ENCODE measurements at places on chromosomes 11 and 22. TPM values are rescaled to one million over a fixed set of nuclear protein-coding genes. Genes with fewer than 3 reads are reported as not detected.
A peak's percentile ranks its signal among the peaks of the same experiment; 100 is the strongest.

DNA sequence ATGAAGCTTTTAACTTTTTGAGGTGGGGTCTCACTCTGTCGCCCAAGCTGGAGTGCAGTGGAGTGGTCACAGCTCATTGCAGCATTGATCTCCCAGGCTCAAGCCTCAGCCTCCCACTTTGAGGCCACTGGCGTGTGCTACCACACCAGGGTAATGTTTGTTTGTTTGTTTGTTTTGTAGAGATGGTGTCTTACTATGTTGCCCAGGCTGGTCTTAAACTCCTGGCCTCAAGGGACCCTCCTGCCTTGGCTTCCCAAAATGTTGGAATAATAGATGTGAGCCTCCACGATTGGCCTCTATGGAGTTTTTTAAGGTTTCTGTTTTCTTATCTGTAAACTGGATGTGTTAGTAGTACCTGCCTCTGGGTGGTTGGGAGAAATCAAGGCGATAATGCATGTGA is 41.4 kb downstream of the MED15 start:
- H3K27ac ChIP-seq = peak overlapping the region; percentile 85
- H3K4me3 ChIP-seq = no peak overlapping the region
- no peaks in the 10 kb centered on the region for H3K27me3 ChIP-seq
- H3K4me1 ChIP-seq = peaks cover 40% of the 10 kb centered on the region
- DNase-seq = no peak
- no peaks in the 10 kb centered on the region for H3K36me3 ChIP-seq

DNA sequence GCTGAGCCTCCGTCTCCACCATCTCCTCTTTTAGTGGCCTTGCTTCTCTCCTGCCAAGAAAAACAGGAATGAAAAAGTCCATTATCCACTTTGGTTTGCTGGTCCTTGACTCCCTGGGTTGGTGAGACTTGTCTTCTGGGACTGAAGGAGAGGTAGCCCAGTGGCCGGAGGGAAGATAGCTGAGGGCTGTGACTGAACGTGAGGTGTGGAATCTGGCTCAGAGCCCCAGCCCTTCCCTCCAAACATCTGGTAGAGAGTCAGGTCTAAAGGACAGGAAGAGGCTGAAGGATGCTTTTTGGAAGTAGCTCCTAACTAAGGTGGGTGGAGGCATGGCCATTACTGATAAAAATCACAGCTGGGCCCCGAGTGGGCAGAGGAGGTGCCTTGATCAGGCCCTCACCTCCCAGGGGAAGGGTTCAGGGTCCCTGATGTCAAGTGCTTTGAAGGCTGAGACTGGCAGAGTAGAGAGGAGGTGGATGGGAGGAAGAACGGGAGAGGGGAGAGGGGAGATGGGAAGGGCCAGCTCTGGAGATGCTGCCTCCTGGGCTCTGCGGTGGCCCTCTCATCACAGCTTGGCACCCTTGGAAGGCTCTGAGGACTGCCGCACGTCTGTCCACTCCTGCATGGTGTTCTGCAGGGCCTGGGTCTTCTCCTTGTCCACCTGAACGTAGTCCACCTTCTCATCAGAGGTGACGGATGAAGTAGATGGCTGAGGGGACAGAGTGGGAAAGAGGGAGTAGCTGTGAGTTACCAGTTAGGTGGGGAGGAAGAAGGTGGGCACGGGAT is 30.2 kb downstream of the USP35 start:
- H3K4me1 ChIP-seq = no peaks in the 10 kb centered on the region
- H3K27me3 ChIP-seq = no peaks in the 10 kb centered on the region
- peaks cover 14% of the 10 kb centered on the region for H3K36me3 ChIP-seq

- peak overlapping the region; percentile 100 for H3K27ac ChIP-seq
- H3K4me3 ChIP-seq = peak overlapping the region; percentile 73
- peak; percentile 73 for DNase-seq
- H3K36me3 ChIP-seq = no peaks in the 10 kb centered on the region
Observed at GRCh38 chr11:65428578-65429067, 6.0 kb downstream of the NEAT1 start.

GRCh38 chr22:33844273-33844672 is 76.0 kb downstream of the LARGE1 start:
- no peak for DNase-seq
- H3K4me3 ChIP-seq = no peak overlapping the region
- no peaks in the 10 kb centered on the region for H3K27me3 ChIP-seq
- no peaks in the 10 kb centered on the region for H3K4me1 ChIP-seq

DNA sequence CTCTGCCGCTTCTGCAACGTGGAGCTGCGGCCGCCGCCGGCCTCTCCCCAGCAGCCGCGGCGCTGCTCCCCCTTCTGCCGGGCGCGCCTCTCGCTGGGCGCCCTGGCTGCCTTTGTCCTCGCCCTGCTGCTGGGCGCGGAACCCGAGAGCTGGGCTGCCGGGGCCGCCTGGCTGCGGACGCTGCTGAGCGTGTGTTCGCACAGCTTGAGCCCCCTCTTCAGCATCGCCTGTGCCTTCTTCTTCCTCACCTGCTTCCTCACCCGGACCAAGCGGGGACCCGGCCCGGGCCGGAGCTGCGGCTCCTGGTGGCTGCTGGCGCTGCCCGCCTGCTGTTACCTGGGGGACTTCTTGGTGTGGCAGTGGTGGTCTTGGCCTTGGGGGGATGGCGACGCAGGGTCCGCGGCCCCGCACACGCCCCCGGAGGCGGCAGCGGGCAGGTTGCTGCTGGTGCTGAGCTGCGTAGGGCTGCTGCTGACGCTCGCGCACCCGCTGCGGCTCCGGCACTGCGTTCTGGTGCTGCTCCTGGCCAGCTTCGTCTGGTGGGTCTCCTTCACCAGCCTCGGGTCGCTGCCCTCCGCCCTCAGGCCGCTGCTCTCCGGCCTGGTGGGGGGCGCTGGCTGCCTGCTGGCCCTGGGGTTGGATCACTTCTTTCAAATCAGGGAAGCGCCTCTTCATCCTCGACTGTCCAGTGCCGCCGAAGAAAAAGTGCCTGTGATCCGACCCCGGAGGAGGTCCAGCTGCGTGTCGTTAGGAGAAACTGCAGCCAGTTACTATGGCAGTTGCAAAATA is 816 bp downstream of the PDE3B start:
- peak; percentile 43 for DNase-seq
- H3K27ac ChIP-seq = peak overlapping the region; percentile 91
- H3K4me3 ChIP-seq = peak overlapping the region; percentile 73
- no peaks in the 10 kb centered on the region for H3K36me3 ChIP-seq
- H3K27me3 ChIP-seq = no peaks in the 10 kb centered on the region
- peaks cover 28% of the 10 kb centered on the region for H3K4me1 ChIP-seq

GRCh38 chr22:28142361-28142961 is 223.4 kb upstream of the PITPNB start:
- H3K27me3 ChIP-seq = no peaks in the 10 kb centered on the region
- H3K36me3 ChIP-seq = no peaks in the 10 kb centered on the region
- H3K4me1 ChIP-seq = peaks cover 49% of the 10 kb centered on the region
- DNase-seq = no peak

- H3K4me3 ChIP-seq = no peak overlapping the region
- no peaks in the 10 kb centered on the region for H3K27me3 ChIP-seq
- no peak overlapping the region for H3K27ac ChIP-seq
Observed at GRCh38 chr11:83467837-83468236, 181.7 kb upstream of the CCDC90B start.

DNA sequence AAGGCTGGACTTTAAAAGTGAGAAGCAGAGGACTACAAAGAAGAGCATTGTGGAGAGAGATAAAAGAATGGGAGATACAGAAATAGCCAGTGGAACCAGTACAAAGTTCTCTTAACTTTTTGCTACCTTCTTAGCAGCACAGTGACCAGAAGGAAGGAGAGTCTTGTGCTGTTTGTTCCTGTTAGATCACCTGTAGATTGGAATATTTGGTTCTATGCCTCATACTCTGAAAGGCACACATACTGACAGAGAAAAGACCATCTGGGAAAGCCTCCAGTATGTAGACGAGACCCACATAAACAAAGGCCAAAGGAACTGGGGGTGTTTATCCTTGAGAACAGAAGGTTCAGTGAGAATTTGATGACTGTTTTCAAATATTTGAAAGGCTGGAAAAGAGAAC is 18.7 kb downstream of the RNF141 start:
- H3K27me3 ChIP-seq = no peaks in the 10 kb centered on the region
- DNase-seq = no peak
- no peak overlapping the region for H3K4me3 ChIP-seq
- H3K27ac ChIP-seq = no peak overlapping the region

GRCh38 chr11:15112131-15112541 is 2.6 kb upstream of the INSC start:
- no peaks in the 10 kb centered on the region for H3K36me3 ChIP-seq
- H3K27ac ChIP-seq = no peak overlapping the region
- no peak overlapping the region for H3K4me3 ChIP-seq
- no peak for DNase-seq
- H3K4me1 ChIP-seq = no peaks in the 10 kb centered on the region
- H3K27me3 ChIP-seq = peaks cover 24% of the 10 kb centered on the region

The OR5I1 gene
- total RNA-seq = not detected

The ADAMTS15 gene
- 8.2 TPM for total RNA-seq

The PATE2 gene
- total RNA-seq = not detected

The LYVE1 gene
- total RNA-seq = 41.6 TPM

The KCNE3 gene
- total RNA-seq = 4.3 TPM

Measured in transverse colon (tissue), 4 donors.